Esophagus muscularis mucosa (tissue), 4 donors: ENCODE measurements at places on chromosomes 1 and 21. TPM values are rescaled to one million over a fixed set of nuclear protein-coding genes. Genes with fewer than 3 reads are reported as not detected.

- DNase-seq, result no peak
Measured at GRCh38 chr1:208300084-208300770, 56.0 kb upstream of the PLXNA2 start.

Gene KRTAP21-2
- not detected for total RNA-seq

DNA sequence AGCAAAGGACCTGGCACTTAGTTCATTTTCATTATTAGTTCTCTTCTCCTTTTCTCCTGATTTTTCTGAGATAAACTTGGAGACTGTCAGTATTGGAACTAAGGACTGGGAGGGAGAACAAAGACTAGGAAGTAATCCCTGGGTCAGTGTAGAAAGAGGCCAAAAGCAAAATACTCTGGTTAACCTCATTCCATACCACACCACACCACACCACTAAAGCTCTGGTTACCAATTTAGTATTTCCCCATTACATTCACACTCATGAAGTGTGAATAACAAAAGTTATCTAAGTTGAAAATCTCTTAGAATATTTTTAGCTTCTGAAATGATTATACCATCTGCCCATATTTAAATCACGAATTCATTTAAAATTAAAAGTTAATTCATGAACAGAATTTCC, 68.9 kb upstream of the DMRTA2 start:
- DNase-seq, result no peak

GRCh38 chr1:168007691-168008090, 70.8 kb upstream of the MPC2 start:
- no peak for DNase-seq

GRCh38 chr1:163082971-163083370, 13.8 kb downstream of the RGS4 start:
- DNase-seq, result no peak

Gene RHD
- not detected for total RNA-seq

- DNase-seq, result peak; percentile 95
Measured at GRCh38 chr21:36135391-36136102, 668 bp downstream of the CBR3 start.

- no peak for DNase-seq
Measured at GRCh38 chr1:1230656-1231399, 973 bp downstream of the SDF4 start.

GRCh38 chr1:51487628-51488027, 31.4 kb downstream of the EPS15 start:
- no peak for DNase-seq

DNA sequence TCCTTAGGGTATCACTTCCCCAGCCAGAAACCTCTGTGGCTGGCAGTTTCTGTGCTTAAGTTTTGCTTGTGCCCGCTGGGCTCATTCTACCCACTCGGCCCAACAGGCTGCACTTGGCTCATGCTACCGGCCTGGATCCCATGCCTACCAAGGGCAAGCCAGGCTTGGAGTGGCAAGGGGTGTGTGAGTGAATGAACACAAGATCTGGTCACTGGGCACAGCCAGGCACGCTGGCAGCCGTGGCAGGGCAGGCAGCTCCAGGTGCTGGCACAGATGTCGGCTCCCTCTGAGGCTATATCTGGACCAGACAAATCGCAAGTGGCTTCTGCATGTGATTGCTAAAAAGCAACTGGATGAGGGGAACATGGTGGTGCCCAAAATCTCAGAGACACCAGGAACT, 740.5 kb upstream of the B3GALT2 start:
- DNase-seq, result no peak

Gene TMEM200B
- total RNA-seq, result 14.5 TPM

DNA sequence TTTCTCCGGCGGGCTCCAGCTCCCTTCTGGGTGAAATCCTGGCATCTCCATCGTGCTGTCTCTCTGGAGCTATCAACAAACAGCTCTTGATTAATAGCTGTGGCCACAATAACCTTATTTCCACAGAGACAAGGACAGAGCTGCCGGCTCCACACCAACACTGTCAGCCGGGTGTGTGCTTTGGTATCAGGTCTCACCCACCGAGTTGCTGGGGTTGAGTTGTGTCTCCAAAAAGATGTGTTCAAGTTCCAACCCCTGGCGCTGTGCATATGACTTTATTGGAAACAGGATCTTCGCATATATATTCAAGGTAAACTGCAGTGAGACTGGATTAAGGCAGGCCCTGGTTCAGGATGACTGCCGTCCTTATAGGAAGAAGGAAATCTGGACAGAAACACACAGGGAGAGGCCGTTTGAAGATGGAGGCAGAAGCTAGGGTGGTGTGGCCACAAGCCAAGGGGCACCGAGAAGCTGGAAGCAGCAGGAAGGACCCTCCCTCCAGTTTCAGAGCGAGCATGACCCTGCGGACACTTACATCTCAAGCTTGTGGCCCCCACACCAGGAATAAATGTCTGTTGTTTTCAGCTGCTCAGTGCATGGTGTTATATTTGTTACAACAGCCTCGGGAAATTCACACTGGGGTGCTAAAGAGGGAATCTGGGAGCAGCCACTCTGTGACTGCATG, 88.4 kb upstream of the TMPRSS2 start:
- no peak for DNase-seq

DNA sequence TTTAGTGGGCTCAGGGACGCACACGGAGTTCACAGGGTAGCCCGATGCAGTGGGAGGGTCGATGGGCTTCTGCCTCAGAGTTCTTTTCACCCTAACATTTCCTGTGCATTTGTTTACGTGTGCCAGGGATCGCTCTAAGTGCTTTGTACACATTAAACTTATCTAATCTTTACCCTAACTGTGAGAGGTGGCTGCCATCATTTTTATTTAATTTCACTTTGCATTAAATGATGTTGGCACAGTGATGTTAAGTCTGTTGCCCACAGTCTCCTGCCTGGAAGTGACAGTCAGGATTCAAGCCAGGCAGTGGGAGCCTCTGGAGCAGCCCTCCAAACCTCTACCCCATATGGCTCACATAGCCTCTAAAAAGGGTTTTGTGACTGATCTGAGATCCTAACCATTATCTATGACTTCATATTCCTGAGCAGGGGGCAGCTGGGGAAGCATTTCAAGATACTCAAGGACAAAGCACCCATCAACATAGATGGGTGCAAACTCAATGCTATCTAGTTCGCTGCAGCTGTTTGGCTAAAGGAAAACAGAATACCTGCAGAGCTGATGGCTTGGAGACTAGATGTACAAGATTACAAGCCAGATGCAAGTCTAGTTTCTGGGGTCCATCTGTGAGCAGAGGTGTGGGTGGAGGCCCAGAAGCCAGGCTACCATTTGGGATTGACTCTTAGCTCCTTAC, 303.8 kb downstream of the DISC1 start:
- DNase-seq, result no peak

Gene LEFTY2
- total RNA-seq, result 0.17 TPM

Gene TPTE
- not detected for total RNA-seq

- no peak for DNase-seq
Measured at GRCh38 chr1:221753828-221754188, 11.9 kb upstream of the DUSP10 start.

DNA sequence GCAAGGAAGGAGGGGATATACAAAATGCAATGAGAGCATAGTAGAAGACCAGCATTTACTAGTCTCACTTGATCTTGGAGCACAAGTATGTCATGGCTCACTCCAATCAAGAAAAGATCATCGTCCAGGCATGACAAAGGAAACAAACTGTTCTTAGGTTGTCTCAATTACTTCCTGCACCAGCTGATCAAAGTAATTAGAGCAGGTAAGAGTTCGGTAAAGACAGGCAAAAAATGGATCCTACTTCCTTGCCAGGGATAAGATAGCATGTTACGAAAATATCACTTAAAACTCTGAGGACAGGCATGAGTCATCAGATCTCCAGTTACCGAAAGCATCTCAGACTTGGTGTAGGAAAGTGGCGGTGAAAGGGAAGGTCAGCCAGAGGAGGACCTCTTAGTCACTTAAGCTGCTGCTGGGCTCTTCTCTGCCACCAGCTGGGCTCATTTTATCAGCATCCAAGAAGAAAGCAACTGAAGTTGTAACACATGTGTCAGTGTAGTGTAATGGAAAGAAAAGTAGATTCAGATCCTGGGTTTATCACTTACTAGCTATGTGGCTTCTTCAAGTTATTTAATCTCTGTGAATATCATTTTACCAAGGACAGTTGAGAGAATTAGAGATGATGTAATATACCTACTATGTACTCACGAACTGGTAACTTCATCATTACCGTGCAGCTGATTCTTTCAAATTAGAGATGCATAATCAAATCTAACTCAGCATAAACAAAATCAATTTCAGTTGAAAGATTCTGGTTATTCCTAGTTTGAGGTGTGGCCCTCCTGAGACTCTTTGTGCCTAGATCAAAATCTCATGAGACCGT, 46.8 kb downstream of the XCL1 start:
- DNase-seq, result no peak
